ENCODE measurements at places on chromosomes 1 and 21.

GRCh38 chr1:9129266-9130041, 552 bp upstream of the GPR157 start:
- DNase-seq, result peak; percentile 99

DNA sequence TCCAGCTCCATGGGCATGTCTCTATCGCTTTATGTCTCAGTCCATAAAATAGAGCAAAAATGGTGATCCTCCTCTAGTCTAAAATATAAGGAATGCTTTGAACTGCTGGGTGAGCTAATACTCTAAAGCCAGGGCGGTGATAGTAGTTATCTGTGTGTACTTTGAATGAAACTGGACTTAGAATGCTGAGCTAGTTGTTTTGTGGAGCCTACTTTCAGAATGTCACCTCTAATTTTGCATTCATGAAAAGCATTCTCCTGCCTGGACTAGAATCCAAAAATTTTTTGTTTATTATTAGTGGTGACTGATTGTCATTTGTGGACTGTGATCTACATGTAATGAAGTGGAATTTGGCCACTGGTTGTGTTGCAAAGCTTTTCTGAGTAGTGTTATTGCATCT, 241.6 kb upstream of the C1orf105 start:
- no peak for DNase-seq

DNA sequence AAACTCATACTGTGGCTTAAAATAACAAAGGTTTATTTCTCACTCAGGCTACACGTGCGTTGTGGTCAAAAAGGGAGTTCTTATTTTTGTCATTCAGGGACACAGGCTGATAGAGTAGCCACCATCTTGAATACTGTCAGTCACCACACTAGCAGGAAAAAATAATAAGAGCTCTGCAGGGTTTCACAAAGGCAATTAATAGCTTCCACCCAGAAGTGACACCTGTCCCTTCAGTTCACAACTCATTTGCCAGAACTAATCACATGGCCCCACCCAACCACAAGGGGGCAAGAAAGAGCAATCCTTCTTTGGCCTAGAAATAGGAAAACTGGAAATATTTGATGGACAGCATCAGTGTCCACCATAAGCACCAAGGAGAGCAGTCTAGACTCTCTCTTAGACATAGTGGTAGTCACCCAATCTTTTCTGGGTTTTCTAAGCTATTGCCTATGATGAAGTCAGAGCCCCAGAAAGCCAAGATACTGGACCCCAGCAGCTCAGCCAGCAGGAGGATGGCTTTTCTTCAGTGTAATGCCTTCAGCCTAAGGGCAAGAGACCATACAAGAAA, 8.2 kb downstream of the HAPLN2 start:
- peak; percentile 47 for DNase-seq

GRCh38 chr1:29762635-29763034, 526.3 kb downstream of the PTPRU start:
- no peak for DNase-seq

GRCh38 chr1:118333601-118334210, 148.7 kb upstream of the SPAG17 start:
- DNase-seq, result peak; percentile 44

GRCh38 chr1:172547071-172547470, 14.1 kb downstream of the SUCO start:
- no peak for DNase-seq

DNA sequence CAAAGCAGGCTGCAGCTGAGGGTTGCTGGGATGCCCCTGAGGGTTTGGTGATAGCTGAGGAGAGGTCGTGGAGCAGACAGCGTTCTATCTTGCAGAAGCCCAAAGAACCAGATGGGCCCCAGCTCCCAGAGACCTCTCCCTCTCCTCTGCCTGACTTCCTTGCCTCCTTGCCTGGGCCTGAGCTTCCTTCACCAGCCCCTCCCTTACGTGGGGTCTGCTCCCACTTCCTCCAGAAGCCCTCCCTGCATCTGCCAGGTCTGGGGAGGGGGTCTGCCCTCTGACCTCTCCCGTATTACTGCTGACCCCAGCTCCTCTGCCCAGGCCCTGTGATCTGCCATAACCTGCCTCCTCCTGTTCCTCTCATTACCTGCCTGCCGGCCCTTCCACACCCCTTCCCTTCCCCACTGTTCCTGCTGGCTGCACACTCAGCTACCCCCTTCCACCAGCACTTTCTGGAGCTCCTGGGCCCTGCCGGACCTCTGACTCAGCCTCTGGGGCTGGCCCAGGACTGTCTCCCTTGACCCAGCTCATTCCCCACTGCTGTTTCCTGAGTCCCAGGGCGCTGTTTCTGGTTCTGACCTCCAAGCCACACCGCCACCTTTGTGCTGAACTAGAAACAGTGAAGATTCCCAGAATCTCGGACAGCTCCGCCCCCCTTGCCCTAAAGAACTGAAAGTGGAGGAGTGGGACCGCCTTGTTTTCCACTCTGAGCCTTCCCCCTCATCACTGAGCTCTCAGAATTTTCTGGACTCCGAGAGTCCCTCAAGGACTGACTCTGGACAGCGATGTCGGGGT, 237.7 kb upstream of the C1orf174 start:
- DNase-seq, result no peak

DNA sequence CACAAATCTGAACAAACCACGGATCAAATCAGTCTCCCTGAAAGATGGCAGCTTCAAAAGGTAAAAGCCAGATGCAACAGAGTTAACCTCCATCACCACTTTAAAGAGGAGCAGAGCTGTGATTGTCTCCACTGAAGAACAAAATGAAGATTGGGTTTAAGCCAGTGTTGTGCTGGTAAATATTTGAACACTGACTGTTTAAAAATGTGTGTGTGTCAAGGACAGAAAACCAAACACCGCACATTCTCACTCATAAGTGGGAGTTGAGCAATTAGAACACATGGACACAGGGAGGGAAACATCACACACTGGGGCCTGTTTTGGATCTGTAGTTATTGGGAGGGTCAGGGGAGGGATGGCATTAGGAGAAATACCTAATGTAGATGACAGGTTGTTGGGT, 83.9 kb downstream of the ST6GALNAC5 start:
- no peak for DNase-seq

- no peak for DNase-seq
Observed at GRCh38 chr1:25012966-25013962, 83.2 kb upstream of the RUNX3 start.

DNA sequence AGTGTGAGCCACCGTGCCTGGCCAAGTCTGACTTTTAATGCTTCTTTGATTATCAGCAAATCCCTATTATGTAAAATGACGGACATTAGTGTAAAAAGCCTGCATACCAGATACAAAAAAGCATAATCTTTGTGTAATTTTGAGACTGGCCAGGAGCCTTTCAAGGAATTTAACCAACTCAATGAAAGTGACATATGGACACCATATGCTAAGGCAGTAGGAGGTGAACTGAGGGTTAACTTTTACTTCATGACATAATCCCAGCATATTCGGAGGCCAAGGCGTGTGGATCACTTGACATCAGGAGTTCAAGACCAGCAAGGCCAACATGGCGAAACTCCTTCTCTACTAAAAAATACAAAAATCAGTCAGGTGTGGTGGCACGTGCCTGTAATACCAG, 94.6 kb downstream of the EIF4G3 start:
- DNase-seq, result no peak

- DNase-seq, result peak; percentile 80
Observed at GRCh38 chr1:214427871-214428277, 123.5 kb downstream of the PTPN14 start.

Measured in AG08395 (cell line).